NCI-H510A (cell line): ENCODE measurements at places on chromosomes 5 and 9.

DNA sequence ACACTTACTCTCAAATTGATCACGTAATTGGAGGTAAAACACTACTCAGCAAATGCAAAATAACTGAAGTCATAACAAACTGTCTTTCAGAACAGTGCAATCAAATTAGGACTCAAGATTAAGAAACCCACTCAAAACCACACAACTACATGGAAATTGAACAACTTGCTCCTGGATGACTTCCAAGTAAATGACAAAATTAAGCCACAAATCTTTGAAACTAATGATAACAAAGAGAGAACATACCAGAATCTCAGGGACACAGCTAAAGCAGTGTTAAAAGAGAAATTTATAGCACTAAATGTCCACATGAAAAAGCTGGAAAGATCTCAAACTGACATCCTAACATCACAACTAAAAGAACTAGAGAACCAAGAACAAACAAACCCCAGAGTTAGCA, 540.5 kb upstream of the CDH18 start:
- no peak for DNase-seq

DNA sequence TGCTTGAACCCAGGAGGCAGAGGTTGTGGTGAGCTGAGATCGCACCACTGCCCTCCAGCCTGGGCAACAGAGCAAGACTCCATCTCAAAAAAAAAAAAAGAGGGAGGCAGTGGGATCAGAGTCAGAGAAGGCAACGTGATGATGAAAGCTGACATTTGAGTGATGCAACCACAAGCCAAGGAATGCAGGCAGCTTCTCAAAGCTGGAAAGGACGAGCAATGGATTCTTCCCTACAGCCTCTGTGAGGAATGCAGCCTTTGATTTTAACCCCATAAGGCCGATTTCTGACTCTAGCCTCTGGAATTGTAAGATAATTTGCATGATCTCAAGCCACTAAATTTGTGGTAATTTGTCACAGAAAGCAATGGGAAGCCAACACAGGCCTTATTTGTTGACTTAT, 9.8 kb downstream of the TGFBI start:
- no peak for DNase-seq

DNA sequence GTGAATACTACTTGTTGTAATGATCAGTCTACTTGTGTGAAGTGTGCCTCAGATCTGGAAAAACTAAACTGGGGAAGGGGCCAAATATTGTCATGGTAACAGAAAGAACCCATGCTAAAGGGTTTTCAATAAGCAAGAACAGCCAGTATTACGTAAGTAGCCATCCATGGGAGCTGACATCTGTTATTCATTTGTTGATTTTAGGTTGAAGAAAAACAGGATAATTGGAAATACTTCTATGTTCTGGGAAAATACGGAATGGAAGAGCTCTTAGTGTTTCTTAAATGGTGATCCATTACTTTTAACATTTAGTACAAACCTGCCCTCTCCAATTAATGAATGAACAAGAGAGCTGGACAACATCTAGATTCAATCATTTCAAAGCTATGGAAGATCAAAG, 485.8 kb downstream of the NTRK2 start:
- no peak for DNase-seq

GRCh38 chr5:170190436-170191134, 42.2 kb upstream of the C5orf58 start:
- DNase-seq: no peak

GRCh38 chr5:90408571-90409317, 812 bp downstream of the CETN3 start:
- DNase-seq: no peak
